Forelimb muscle (tissue), 1 donor: ENCODE measurements at places on chromosomes 7 and 10. TPM values are rescaled to one million over a fixed set of nuclear protein-coding genes. Genes with fewer than 3 reads are reported as not detected.

DNA sequence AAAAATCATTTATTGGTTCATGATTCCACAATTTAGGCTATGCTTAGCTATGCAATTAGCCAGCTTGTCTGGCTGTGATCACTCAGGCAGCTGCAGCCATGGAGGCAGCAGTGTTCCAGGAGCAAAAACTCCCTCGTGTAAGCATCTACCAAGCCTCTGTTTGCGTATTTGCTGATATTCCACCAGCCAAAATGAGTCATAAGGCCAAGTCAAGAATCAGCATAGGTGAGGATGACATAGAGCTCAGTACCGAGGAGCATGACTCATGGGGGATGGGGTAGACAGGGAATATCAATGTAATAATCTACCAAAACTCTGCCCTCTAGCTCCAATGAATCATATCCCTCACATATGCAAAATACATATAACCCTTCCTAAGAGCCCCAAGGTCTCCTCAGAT lies 63.3 kb downstream of the IMMP2L start:
- no peak for DNase-seq

DNA sequence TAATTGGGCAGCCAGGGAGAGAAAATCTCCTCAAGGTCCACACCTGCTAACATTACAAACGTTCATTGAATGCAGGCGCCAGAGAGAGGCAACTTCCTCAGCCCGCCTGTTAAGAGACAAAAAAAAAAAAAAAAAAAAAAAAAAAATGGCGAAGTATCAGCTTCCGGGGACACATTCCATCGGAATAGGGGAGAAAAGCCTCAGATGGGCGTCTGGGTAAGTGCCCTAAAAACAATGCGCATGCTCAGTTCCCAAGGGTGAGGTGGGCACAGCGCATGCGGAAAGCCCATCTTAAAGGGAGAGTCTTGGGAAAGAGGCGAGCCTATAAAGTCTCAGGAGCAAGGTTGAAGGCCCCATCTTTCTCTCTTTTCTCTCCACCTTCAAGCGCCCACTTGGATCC lies 1139.7 kb upstream of the CELF2 start:
- DNase-seq: no peak

- peak; percentile 52 for DNase-seq
These were observed 208.3 kb downstream of the PPP1R3A start for GRCh38 chr7:113710310-113711096.

DNA sequence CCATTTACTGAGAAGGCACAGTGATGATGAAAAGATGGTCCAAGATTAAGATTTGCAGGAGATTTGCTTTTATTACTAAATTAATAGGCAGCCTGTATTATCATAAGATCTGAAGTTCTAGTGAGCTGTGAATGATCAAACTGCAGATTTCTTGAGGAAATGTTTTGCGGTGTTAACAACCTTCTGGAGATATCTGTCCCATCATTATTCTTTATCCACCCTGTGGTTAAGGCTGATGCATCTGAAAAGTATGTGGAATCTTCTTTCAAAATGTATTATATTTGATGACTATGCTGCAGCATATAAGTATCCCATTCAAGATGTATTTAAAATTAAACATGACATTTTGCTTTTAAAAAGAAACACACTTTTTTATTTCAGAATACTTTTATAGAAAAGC lies 150.3 kb downstream of the POLR1F start:
- no peak for DNase-seq

- DNase-seq: no peak
These were observed 689.7 kb upstream of the CELF2 start for GRCh38 chr10:10327934-10328333.

GRCh38 chr7:156896388-156897022 lies 3.5 kb upstream of the LMBR1 start:
- DNase-seq: no peak

- no peak for DNase-seq
These were observed 61.7 kb downstream of the VOPP1 start for GRCh38 chr7:55510621-55511020.

GRCh38 chr10:71638064-71638821 lies 81.3 kb downstream of the C10orf105 start:
- no peak for DNase-seq

DNA sequence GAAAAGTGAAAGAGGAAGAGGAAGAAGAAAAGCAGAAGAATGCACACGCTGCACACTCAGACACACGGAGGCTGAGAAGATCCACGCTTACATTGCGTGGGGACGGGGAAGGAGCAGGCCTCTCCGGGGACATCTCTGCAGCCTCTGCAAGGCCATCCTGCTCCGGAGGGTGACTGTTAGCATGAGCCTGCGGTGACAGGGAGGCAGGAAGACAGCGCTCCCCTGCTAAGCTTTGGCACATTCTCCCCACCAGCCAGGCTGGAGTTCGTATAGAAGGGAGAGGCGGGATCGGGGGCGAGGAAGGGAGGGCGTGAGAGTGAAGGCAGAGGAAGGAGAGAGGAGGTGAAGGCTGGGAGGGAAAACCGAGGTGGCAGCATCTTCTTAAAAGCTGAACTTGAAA lies 366.0 kb upstream of the SHH start:
- DNase-seq: no peak

DNA sequence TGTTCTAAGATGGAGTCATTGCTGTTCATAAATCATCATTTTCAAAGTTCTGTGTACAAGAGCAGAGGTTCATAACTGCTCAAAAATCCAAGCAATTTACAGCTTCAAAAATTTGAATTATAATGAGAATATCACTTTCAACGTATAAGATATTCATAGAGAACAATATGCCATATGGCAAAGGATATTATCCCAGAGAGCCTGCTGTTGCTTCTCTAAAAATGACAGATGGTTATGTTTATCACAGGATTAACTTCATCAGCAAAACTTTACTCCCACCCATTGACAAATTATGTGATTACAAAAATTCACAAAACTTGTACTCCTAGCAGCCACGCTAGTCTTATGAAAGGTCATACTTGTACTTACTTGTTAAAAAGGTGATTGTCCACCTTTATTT lies 105.1 kb downstream of the PIP4K2A start:
- no peak for DNase-seq

DNA sequence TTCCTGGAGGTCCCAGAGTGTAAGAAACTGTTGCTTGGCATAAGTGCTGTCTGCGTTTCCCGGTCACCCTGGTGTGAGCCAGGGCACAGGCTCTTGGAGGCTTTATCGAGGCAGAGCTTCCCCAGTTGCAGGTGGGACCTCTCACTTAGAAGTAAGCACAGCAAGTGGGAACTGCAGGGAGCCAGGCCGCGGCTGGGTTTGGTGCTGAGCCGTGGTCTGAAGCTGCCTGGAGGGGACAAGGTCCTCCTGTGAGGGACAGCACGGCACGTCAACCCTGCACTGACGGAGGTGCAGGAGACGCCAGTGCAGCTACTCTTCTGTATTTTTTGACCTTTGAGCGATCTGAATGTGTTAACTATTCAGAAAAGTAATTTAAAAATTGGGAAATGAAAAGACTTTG lies 55.8 kb upstream of the PFKFB3 start:
- no peak for DNase-seq

- DNase-seq: no peak
These were observed 119.2 kb downstream of the LRRC4 start for GRCh38 chr7:127911968-127912511.

GRCh38 chr7:36318116-36318515 lies 71.5 kb upstream of the ANLN start:
- DNase-seq: no peak

GRCh38 chr10:43204943-43205671 lies 61.8 kb downstream of the RASGEF1A start:
- no peak for DNase-seq

DNA sequence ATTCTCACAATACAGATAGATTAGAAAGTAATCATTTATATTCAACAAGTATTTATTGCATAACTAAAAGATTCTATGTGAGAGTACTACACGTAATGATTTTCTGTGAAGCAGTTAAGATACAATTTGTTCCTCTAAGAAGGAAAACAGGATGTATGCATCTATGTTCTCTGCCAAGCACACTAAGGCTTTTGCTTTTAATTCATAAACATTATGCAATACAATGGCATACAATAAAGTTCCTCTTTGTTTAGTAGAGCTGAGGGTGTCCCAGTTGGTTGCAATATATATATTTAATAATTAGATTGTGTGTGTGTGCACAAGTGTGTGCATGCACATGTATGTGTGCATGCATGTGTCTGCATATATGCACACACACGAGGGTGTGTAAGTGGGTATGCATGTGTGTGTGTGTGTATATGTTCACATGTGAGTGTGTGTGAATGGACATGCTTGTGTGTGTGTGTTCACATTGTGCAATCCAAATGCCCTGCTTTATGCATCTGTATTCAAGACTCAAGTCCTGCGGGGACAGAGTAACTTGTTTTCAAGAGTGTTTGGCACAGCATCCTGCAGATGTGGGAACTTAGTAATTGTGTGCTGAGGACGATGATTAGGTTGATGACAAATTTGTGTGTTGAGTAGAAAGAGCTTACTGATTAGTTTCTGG lies 481.5 kb upstream of the KLF6 start:
- DNase-seq: no peak

GRCh38 chr10:61609701-61610100 lies 53.0 kb upstream of the CABCOCO1 start:
- peak; percentile 65 for DNase-seq

- DNase-seq: peak; percentile 11
These were observed 93.4 kb downstream of the DOCK4 start for GRCh38 chr7:112112822-112113255.

Gene AKR1C1
- polyA plus RNA-seq: 7.2 TPM

Gene CLCN1
- polyA plus RNA-seq: 2.6 TPM

Gene ZNF239
- 6.6 TPM for polyA plus RNA-seq
